Stimulated activated CD4-positive, alpha-beta T cell treated with anti-CD3 and anti-CD28 coated beads, Interleukin-1b, Interleukin-23, amount 100 ng/mL, for 48 hours (primary cell): ENCODE measurements at places on chromosomes 16 and 17.

GRCh38 chr16:1745900-1746692 is 25.2 kb downstream of the NME3 start:
- DNase-seq: no peak

DNA sequence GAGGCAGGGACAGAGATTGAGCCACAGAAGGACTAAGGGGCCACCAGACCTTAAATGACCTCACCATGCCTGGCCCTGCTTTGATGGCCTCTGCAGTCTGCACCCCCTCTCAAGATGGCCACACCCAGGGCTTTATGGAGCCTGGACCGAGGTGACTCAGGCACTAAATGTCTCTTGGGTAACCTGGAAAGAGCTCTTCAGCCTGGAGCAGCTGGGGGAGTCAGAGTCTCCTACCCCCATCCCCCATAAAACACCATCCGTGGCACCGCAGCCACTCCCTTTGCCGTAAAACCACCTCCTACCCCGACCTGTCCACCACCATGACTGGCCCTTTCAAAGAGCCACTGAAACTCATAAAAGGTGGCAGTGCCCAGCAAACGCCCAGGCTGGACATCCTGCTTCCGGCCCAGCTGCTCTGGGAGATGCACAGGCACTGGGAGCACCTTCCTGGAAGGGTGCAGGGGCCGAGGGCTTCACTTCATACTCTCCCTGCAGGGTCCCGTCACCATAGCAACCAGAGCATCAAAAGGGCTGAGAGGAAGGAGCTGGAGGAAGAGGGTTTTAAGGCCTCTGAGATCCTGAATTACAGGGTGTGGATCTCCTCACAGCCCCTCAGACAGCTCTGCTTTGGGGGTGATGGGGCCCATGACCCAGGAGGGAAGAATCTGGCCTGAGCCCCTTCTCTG is 22.3 kb downstream of the FOXN1 start:
- no peak for DNase-seq

GRCh38 chr17:49382556-49382955 is 20.5 kb upstream of the ZNF652 start:
- no peak for DNase-seq

DNA sequence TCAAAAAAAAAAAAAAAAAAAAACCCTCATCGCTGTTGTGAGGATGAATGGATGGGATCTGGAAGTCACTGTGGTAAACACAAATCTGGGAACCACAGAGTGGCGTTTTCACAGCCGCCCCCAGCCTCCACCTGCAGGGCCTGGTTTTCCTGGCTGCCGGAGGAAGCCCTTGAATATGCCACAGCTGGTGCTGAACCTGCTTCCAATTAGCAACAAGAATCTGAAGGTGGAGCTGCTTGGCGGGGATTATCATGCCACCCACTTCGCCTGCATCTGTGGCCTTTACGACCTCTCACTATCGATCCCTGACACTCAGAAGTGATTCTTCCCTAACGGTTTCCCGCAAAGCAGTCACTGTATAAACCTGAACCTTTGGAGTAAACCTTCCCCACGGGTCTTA is 16.1 kb downstream of the MRM3 start:
- DNase-seq: no peak

- peak; percentile 33 for DNase-seq
Observed at GRCh38 chr17:16915752-16916556, 56.0 kb downstream of the TNFRSF13B start.

DNA sequence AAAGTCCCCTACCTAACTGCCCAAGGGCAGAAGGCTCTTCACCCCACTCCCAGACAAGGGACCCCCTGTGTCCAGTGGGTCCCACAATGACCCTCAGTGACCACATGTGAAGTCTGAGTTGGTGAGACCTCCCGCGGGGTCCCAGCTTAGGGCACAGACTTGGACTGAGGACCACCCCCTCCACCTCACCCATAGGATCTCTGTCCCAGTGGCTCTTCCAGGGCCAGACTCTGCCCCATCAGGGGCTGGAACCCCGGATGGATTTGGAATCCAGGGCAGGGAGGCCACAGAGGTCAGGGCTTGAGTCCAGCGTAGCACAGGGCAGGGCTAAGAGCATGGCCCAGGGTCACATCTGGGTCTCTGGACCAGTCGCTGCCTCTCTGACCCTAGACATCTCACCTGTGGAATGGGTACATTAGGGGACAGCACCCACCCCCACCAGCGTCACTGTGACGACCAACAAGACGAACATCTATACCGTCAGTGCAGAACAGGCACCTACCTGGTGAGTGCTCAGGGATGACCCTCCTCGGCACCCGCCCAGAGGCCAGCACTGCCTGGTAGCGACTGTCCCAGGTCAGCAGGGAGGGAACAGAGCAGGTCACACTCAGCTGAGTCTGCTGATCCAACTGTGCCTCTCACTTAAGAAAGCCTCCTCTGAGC is 37.7 kb downstream of the TNFRSF13B start:
- DNase-seq: no peak

DNA sequence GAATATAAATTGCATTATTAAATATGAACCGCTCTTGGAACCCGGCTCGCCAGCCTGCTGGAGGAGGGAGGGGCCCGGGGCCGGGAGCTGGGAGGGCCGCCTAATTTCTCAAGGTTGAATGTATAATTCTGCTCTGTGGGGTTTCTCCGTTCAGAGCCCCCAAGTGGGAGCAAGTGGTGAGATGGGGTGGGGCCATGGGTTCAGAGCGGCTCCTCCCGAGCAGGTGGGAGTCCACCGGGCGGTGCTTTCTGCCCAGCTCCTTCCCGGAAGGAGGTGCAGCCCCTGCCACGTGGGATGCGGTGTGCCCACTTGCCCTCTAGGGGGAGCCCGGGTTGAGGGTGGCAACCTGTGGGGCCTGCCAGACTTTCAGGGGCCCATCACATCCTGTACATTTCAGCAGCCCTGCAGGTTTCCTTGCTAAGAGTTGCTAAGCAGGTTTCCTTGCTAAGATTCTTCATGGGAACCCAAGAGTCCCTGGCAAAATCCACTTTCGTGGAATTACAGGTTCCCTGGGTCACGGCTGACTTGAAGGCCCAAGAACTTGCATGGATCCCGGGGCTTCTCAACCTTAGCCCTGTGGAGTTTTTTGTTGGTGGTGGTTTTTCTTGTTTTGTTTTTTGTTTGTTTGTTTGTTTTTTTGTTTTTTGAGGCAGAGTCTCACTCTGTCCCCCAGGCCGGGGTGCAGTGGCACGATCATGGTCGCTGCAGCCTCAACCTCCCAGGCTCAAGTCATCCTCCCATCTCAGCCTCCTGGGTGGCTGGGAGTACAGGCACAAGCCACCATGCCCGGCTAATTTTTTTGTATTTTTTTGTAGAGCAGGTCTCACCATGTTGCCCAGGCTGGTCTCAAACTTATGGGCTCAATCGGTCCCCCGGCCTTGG is 196.7 kb upstream of the GSE1 start:
- peak; percentile 82 for DNase-seq

DNA sequence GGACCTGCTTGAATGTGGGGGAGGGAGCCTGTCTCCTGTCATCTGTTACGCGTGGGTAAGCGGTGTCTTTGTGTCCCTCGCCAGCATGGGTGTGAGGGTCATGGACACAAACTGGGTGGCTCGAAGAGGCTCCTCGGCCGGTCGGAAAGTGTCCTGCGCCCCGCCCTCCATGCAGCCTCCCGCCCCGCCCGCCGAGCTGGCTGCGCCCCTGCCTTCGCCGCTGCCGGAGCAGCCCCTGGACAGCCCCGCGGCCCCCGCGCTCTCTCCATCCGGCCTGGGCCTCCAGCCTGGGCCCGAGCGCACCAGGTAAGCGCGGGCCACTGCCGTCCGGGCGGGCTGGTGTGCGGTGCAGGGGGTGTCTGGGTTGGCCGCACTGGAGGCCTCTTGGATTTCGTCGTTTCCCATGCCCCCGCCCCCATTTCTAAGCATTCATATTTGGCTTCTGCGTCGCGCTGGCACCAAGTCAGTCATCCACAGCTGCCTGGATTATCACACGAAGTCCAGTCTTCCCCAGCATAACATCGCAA is 43.8 kb downstream of the ELAC2 start:
- DNase-seq: no peak

DNA sequence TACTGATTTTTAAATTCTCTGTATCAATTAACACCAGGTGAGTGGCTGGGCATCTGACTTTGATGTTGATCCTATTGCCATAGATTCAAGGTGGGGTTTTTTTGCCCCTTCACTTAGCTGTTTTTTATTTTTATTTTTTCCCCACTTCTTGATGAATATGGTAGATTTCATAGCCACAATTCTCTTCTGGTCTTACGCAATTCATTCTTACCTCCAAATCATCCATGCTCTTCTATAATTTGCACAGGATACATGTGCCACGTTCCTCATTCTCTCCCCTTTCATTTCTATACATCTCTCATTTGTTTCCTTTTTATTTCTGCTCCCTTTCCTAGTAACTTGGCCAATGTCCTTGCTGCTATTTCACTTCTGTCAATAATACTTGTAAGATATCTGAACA is 14.9 kb upstream of the HS3ST4 start:
- DNase-seq: no peak

- DNase-seq: no peak
Observed at GRCh38 chr17:79023886-79024771, at the start of gene C1QTNF1. C1QTNF1 (plus strand) TSS chr17:79024169; CDS start chr17:79043969, 19,800 bp downstream.

GRCh38 chr16:52095471-52095870 is 451.5 kb downstream of the TOX3 start:
- no peak for DNase-seq

- peak; percentile 51 for DNase-seq
Observed at GRCh38 chr16:57764341-57765159, 29.0 kb downstream of the KATNB1 start.

- DNase-seq: no peak
Observed at GRCh38 chr17:74763565-74764387, 12.4 kb downstream of the NAT9 start.

GRCh38 chr17:50169881-50170459 is 4.2 kb downstream of the SGCA start:
- DNase-seq: no peak
